Activated CD4-positive, alpha-beta T cell treated with anti-CD3 and anti-CD28 coated beads for 36 hours (primary cell): ENCODE measurements at places on chromosomes 11 and 22. TPM values are rescaled to one million over a fixed set of nuclear protein-coding genes. Genes with fewer than 3 reads are reported as not detected.

RIMBP3B gene
- total RNA-seq, result 0.35 TPM

- peak overlapping the region; percentile 92 for H3K4me3 ChIP-seq
- H3K4me1 ChIP-seq, result peaks cover 33% of the 10 kb centered on the region
- DNase-seq, result peak; percentile 45
- peaks cover 29% of the 10 kb centered on the region for H3K36me3 ChIP-seq
- peak overlapping the region; percentile 84 for H3K27ac ChIP-seq
- peaks cover 41% of the 10 kb centered on the region for H3K27me3 ChIP-seq
These were observed 80.2 kb downstream of the PRR5L start for GRCh38 chr11:36376009-36376887.

- no peaks in the 10 kb centered on the region for H3K27me3 ChIP-seq
- no peak for DNase-seq
- H3K4me1 ChIP-seq, result peaks cover 14% of the 10 kb centered on the region
- H3K36me3 ChIP-seq, result peaks cover 50% of the 10 kb centered on the region
These were observed 8.2 kb downstream of the FBXO3 start for GRCh38 chr11:33766085-33766484.

GRCh38 chr11:3177931-3178330 lies 12.8 kb upstream of the OSBPL5 start:
- H3K4me1 ChIP-seq, result no peaks in the 10 kb centered on the region
- H3K27me3 ChIP-seq, result peaks cover 2% of the 10 kb centered on the region
- H3K36me3 ChIP-seq, result no peaks in the 10 kb centered on the region
- H3K4me3 ChIP-seq, result no peak overlapping the region
- no peak for DNase-seq

DNA sequence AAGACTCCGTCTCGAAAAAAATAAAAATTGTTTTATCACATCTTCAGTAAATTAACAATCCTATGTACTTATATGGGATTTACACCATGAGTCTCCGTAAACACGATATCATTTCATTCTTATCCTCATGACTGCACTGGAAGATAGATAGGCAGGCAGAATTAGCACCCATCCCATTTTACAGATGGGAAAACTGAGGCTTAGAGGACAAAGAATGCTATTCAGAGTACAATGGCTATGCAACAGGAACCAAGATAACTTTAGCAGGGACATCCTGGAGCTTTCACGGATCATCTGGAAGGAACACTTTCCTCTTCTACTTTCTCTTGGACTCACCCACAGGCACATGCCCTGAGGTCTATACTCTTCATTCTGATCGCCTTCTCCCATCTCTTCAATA lies 14.6 kb upstream of the SGSM1 start:
- DNase-seq, result no peak
- no peak overlapping the region for H3K4me3 ChIP-seq
- H3K36me3 ChIP-seq, result no peaks in the 10 kb centered on the region
- H3K4me1 ChIP-seq, result no peaks in the 10 kb centered on the region
- peaks cover 4% of the 10 kb centered on the region for H3K27me3 ChIP-seq

DNA sequence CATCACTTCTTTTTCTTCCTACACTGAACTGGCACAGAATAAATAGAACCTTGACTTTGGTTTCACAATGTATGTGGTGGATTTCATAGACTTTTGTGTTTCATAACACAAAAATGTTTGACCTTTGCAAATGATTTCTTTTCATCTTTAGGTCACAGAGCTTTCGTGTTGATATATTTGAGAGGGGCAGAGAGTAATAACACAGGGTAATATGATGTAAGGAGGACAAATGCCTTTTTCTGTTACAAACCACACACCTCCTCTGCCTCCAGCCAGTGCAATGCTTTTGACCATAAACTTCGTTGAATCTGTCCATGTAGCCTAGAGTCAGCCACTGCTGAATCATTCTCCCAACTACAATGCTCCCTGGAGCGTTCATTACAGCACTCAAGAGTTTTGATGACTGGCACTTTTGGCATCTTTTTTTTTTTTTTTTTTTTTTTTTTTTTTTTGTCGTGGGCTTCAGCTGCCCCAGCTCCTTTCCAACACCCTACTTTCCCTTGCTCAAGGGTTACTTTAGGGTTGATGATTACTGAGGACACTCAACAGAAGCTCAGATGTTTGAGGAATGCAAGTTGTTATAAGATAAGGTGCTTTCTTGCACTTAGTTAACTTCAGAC lies 11.4 kb upstream of the CAT start:
- H3K27ac ChIP-seq, result no peak overlapping the region
- H3K4me3 ChIP-seq, result no peak overlapping the region
- H3K36me3 ChIP-seq, result no peaks in the 10 kb centered on the region
- H3K27me3 ChIP-seq, result peaks cover 6% of the 10 kb centered on the region

- H3K27ac ChIP-seq, result no peak overlapping the region
- DNase-seq, result no peak
- H3K27me3 ChIP-seq, result no peaks in the 10 kb centered on the region
These were observed 52.4 kb downstream of the KCNC1 start for GRCh38 chr11:17786824-17787525.

- H3K27me3 ChIP-seq, result no peaks in the 10 kb centered on the region
- peaks cover 12% of the 10 kb centered on the region for H3K4me1 ChIP-seq
- H3K27ac ChIP-seq, result no peak overlapping the region
- peaks cover 18% of the 10 kb centered on the region for H3K36me3 ChIP-seq
- no peak overlapping the region for H3K4me3 ChIP-seq
These were observed 17.4 kb upstream of the BACE1-AS start for GRCh38 chr11:117273550-117274289.

- H3K27me3 ChIP-seq, result no peaks in the 10 kb centered on the region
- DNase-seq, result no peak
- H3K27ac ChIP-seq, result no peak overlapping the region
These were observed 56.2 kb downstream of the BRD1 start for GRCh38 chr22:49771266-49772065.

RIN1 gene
- 1.6 TPM for total RNA-seq

RFPL2 gene
- total RNA-seq, result not detected

DNA sequence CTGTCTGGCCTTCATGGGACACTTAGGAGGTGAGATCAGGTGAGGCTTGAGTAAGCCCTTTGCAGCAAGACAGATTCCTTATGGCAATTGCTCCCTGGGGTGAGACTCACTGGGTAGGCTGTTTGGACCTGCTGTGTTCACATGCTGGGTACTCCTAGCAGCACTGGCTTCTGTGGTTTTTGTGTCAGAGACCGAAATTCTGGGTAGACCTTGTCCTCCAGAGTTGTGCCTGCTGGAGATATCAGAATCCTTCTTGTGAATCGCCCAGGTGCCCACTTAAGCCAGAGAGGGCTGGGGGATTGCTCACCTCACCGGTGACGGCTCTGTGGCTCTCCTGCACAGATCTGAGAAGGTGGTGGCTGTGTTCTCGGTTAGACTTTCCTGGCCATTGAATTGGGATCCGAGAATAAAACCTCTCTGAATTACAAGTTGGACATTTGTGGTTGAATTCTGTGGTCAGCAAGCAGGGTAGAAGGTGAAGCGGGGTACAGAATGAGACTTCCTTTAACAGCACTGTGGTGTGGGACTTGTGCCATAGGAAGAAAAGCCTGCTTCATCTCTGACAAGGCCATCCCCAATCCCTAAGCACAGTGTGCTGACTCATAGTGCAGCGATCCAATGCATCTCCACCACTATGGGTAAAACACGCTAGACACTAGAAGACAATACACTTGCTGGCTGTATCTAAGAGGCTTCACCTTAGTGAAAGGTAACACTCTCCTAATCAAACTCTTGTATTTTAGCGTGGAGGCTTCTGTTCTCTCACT lies 52.5 kb upstream of the TTC12 start:
- H3K4me3 ChIP-seq, result no peak overlapping the region
- no peaks in the 10 kb centered on the region for H3K4me1 ChIP-seq
- DNase-seq, result no peak
- no peaks in the 10 kb centered on the region for H3K36me3 ChIP-seq
- no peak overlapping the region for H3K27ac ChIP-seq
- peaks cover 2% of the 10 kb centered on the region for H3K27me3 ChIP-seq

DNA sequence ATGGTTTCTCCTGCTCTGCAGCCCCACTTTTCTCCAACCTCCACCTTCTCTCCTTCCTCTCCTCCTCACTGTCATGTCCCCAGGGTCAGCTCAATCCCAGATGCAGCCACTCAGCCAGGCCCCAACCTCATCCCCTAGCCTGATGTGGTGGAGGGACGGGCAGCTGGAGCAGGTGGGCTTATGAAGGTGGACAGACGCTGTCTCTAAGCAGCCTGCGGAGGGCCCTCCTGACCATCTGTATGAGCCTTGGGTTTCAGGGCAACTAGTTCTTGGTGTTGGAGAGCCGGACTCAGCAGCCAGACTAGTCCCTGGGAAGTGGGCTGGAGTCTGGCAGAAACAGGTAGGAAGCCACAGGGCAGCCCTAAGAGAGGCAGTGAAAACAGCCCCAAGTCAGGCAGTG lies 18.1 kb downstream of the CRYBB2 start:
- H3K27ac ChIP-seq, result no peak overlapping the region
- H3K4me3 ChIP-seq, result no peak overlapping the region
- DNase-seq, result no peak
- H3K36me3 ChIP-seq, result no peaks in the 10 kb centered on the region
- peaks cover 32% of the 10 kb centered on the region for H3K27me3 ChIP-seq

PISD gene
- 37.9 TPM for total RNA-seq

DEFB131B gene
- total RNA-seq, result not detected

DGCR2 gene
- 23.7 TPM for total RNA-seq

DNA sequence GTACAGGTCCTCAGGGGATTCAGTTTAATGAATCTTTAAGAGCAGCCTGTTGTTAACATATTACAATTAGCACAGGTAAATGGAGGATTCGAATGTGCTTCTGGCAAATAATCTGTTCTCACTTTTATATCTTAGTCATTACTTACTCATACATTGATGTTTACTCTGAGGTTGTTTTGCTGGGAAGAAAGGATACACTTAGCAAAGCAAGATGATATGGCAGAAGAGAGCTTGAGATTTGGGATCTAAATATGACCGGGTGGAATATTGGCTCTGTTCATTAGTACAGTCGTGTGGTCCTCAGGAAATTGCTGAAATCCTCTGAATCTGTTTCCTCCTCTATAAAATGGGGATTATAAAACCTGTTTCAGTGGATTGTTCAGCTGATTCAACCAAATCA lies 59.7 kb downstream of the SPON1 start:
- no peaks in the 10 kb centered on the region for H3K4me1 ChIP-seq
- no peaks in the 10 kb centered on the region for H3K36me3 ChIP-seq
- peaks cover 5% of the 10 kb centered on the region for H3K27me3 ChIP-seq
- H3K4me3 ChIP-seq, result no peak overlapping the region
- DNase-seq, result no peak

DNA sequence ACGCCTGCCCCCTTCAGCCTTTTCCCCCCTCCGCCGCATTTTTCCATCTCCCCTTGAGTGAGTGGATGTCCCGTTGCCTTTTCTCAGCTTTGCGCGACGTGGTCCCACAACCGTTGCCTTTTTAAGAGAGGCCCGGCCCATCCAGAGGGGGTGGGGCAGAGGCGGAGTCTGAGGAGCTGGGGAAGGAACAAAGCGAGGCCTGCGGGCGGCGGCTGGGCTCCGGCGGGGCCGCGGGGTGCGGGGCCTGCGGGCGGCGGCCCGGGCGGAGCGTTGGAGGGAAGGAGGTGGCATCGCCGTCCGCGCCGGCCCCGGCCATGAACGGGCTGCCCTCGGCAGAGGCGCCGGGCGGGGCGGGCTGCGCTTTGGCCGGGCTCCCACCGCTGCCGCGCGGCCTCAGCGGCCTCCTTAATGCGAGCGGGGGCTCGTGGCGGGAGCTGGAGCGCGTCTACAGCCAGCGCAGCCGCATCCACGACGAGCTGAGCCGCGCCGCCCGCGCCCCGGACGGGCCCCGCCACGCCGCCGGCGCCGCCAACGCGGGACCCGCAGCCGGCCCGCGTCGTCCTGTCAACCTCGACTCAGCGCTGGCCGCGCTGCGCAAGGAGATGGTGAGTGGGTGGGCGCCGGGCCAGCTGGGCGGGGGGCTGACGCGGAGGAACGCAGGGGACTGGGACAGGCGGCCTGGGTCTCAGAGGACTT lies at the start of gene FAM89B:
FAM89B (plus strand) TSS at position 183 of the 696 bp plus-strand sequence; CDS start at position 315, 132 bp downstream.
- H3K4me1 ChIP-seq, result peaks cover 48% of the 10 kb centered on the region
- H3K27ac ChIP-seq, result peak within 1 kb of the TSS; percentile 89
- peak within 1 kb of the TSS; percentile 97 for H3K4me3 ChIP-seq

- H3K27ac ChIP-seq, result no peak overlapping the region
- no peak for DNase-seq
- peaks cover 8% of the 10 kb centered on the region for H3K4me1 ChIP-seq
- H3K4me3 ChIP-seq, result no peak overlapping the region
- peaks cover 41% of the 10 kb centered on the region for H3K27me3 ChIP-seq
These were observed 1.2 kb downstream of the GPR83 start for GRCh38 chr11:94400050-94400449.

LRRC74B gene
- total RNA-seq, result not detected

MS4A7 gene
- not detected for total RNA-seq

- no peak overlapping the region for H3K27ac ChIP-seq
- no peak overlapping the region for H3K4me3 ChIP-seq
- no peaks in the 10 kb centered on the region for H3K4me1 ChIP-seq
These were observed 6.5 kb downstream of the OR4D6 start for GRCh38 chr11:59463190-59463641.

MAPK8IP1 gene
- total RNA-seq, result 0.37 TPM

- H3K27me3 ChIP-seq, result no peaks in the 10 kb centered on the region
- H3K27ac ChIP-seq, result peak overlapping the region; percentile 38
- DNase-seq, result no peak
- peaks cover 7% of the 10 kb centered on the region for H3K36me3 ChIP-seq
- no peak overlapping the region for H3K4me3 ChIP-seq
- peaks cover 23% of the 10 kb centered on the region for H3K4me1 ChIP-seq
These were observed 29.5 kb downstream of the TEF start for GRCh38 chr22:41411021-41411851.

GRIA4 gene
- not detected for total RNA-seq

GRCh38 chr11:47004595-47005033 lies 68.1 kb downstream of the CSTPP1 start:
- H3K27ac ChIP-seq, result peak overlapping the region; percentile 5
- DNase-seq, result no peak
- no peaks in the 10 kb centered on the region for H3K27me3 ChIP-seq
- no peak overlapping the region for H3K4me3 ChIP-seq

- no peak for DNase-seq
- no peaks in the 10 kb centered on the region for H3K4me1 ChIP-seq
- no peaks in the 10 kb centered on the region for H3K27me3 ChIP-seq
- H3K4me3 ChIP-seq, result no peak overlapping the region
These were observed 59.4 kb downstream of the DDI1 start for GRCh38 chr11:104095791-104096190.

DNA sequence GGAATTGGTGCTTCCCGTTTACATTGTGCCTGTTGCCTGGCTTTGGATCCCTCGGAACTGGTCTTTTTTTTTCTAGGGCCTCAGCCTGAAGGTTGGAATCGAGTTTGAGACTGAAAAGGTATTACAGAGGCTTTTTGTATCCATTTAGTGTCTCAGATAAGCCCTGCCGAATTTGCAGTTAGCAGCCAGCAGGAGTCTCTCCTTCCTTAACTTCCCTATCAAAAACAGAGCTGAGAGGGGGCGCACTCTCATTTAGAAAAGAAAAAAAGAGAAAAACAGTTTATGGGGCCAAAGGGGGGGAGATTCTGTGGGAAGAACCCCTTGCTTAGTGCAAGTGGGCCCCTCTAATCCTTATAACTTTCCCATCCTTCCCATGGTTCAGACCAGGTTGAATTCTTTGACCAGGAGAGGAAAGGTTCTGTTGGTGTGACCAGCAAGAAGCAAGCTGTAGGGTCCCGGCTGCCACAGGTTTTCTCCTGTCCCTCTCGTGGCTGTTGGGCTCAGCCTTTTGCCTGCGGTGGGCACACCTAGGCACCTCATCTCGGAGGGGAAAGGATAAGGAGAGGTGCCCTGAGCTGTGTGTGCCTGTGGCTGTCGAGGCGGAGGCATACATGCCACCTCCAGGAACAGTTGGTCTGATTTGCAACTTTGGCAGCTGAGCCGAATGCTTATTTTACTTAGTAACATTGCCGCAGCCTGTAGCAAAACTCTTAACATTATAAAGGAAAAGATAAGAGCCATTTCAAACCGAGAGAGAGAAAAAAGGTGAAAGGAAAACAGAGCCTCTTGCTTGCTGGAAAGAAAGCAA lies 565.0 kb upstream of the CNTN5 start:
- H3K4me3 ChIP-seq, result no peak overlapping the region
- no peaks in the 10 kb centered on the region for H3K4me1 ChIP-seq
- no peak for DNase-seq
- H3K36me3 ChIP-seq, result no peaks in the 10 kb centered on the region
